ENCODE measurements at places on chromosomes 12 and 14. TPM values are rescaled to one million over a fixed set of nuclear protein-coding genes. Genes with fewer than 3 reads are reported as not detected.
A peak's percentile ranks its signal among the peaks of the same experiment; 100 is the strongest.

DNA sequence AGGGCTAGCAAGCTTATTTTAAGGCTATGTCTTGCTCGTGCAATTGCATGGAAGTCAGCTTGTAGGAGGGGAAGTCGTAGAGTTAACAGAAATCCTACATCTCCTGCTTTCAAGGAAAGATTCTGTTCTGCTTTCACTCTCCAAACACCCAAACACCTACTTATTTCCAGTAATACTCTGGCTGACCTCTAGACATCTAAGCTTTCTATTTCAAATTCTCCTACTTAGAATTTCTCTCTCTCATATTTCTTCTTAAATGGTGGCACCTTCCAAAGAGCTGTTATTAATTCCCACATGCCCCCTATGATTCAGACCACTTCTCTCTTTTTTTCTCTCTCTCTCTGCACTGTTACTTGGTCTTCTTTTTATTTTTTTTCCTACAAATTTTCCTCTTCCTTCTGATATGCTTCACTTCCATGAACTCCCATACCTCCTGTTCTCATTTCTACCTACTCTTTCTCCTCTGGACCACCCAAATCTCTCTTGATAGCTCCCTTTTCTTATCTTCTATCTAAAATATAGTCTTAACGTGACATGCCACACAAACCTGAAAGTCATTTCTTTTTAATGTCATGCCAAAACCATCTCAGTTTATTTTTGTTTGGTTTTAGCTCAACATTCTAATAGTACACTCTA is 90.8 kb downstream of the RPS6KA5 start:
- H3K27ac ChIP-seq: peak overlapping the region; percentile 39
- H3K36me3 ChIP-seq: no peaks in the 10 kb centered on the region
- peaks cover 9% of the 10 kb centered on the region for H3K4me1 ChIP-seq
- no peak overlapping the region for H3K4me3 ChIP-seq
- no peaks in the 10 kb centered on the region for H3K27me3 ChIP-seq

EFS gene
- polyA plus RNA-seq: 1.4 TPM

GRCh38 chr14:94282991-94283723 is 9.9 kb downstream of the SERPINA10 start:
- H3K4me1 ChIP-seq: no peaks in the 10 kb centered on the region
- no peak overlapping the region for H3K4me3 ChIP-seq

DNA sequence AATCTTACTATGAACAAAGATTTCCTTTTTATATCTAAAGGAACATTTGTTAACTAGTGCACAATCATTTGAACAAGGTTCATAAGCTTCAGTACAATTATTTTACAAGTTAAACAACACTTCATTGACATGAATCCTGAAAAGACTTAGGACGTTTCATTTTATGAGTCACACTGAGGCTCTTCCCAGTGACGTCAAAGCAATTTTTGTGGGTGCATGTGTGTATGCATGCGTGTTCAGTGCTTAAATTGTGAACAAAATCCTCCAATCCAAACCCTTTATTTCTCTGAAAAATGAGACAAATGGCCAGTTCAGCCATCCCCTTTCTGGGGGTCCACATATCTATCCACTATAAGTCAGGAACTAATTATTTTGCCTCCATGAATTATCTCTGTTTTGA is 2.9 kb downstream of the LMNTD1 start:
- no peak overlapping the region for H3K4me3 ChIP-seq
- no peak overlapping the region for H3K27ac ChIP-seq
- DNase-seq: no peak
- no peaks in the 10 kb centered on the region for H3K36me3 ChIP-seq
- H3K4me1 ChIP-seq: no peaks in the 10 kb centered on the region
- no peaks in the 10 kb centered on the region for H3K27me3 ChIP-seq

- DNase-seq: no peak
- H3K4me3 ChIP-seq: no peak overlapping the region
- H3K4me1 ChIP-seq: peaks cover 11% of the 10 kb centered on the region
- H3K36me3 ChIP-seq: no peaks in the 10 kb centered on the region
Observed at GRCh38 chr12:116594325-116595038, 35.3 kb downstream of the MAP1LC3B2 start.

DNA sequence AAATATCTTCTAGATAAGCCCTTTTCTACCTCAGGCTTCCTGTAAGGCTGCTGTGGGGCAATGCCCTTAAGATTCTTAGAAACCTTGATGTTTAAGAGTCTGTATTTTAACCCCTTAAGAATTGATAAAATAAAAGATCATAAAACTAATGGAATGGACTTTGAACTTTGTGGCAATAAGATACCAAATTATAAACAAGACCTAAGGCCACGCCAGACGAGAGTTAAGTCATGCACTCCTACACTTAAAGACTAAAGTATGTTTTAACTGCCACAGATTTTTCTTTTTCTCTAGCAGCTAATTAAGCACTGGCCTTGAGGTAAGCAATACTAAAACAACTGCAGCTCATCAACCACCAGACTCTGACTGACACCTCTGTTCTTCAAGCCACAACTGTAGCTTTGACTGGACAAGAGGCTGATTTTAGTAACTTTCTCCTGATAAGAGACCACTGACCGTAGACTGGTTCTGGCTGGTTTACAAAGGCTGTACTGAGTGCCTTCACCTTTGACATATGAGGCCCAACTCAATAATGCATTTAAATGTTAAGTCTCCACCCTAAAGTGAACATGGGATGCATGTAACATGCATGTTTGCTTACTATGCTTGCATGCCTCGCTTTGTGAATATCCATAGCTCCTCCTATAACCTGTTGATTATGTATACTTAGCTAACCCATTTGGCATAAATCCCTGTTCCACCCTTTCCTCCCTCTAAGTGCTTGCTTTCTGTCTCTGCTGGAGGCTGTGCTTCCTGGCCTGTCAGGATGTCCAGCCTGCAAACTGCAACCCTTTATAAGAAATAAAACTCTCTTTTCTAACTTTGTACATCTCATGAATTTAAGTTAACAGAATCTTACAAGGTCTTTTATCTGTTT is 71.9 kb downstream of the KLHL28 start:
- H3K27me3 ChIP-seq: no peaks in the 10 kb centered on the region
- no peaks in the 10 kb centered on the region for H3K4me1 ChIP-seq
- H3K36me3 ChIP-seq: no peaks in the 10 kb centered on the region
- no peak overlapping the region for H3K27ac ChIP-seq
- no peak overlapping the region for H3K4me3 ChIP-seq

- H3K4me1 ChIP-seq: peaks cover 2% of the 10 kb centered on the region
- no peak overlapping the region for H3K27ac ChIP-seq
- no peak for DNase-seq
- H3K36me3 ChIP-seq: no peaks in the 10 kb centered on the region
- H3K4me3 ChIP-seq: no peak overlapping the region
Observed at GRCh38 chr14:66069830-66070541, 416.2 kb upstream of the CCDC196 start.

GRCh38 chr12:116996621-116997020 is 85.9 kb downstream of the FBXW8 start:
- H3K36me3 ChIP-seq: no peaks in the 10 kb centered on the region
- no peak overlapping the region for H3K4me3 ChIP-seq
- no peak overlapping the region for H3K27ac ChIP-seq
- H3K27me3 ChIP-seq: no peaks in the 10 kb centered on the region

DNA sequence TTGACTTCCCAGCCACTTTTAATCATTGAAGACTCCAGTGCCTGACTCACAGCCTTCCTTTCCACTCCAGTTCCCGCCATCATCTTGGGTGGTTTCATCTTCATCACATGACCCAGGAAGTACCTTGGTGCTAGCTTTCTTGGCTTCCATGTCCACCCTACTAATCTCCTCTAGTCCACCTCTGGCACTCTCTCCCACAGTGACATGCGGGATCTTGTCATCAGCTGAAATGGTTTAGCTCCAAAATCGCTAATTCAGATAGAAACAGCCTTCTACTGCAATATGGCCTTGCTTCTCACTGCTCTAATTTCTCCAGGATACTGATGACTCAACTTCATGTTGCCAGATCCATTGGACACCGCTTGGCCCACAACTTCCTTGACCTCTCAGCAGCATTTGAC is 24.5 kb downstream of the WDR20 start:
- no peak overlapping the region for H3K4me3 ChIP-seq
- H3K36me3 ChIP-seq: peaks cover 7% of the 10 kb centered on the region
- H3K27me3 ChIP-seq: no peaks in the 10 kb centered on the region
- no peak overlapping the region for H3K27ac ChIP-seq
- no peak for DNase-seq

NID2 gene
- polyA plus RNA-seq: 4.5 TPM

GRCh38 chr12:96219700-96220206 is 25.6 kb downstream of the ELK3 start:
- peak; percentile 97 for DNase-seq
- no peaks in the 10 kb centered on the region for H3K27me3 ChIP-seq
- peaks cover 72% of the 10 kb centered on the region for H3K4me1 ChIP-seq
- peaks cover 39% of the 10 kb centered on the region for H3K36me3 ChIP-seq

GRCh38 chr14:60196291-60196690 is 31.1 kb upstream of the DHRS7 start:
- H3K36me3 ChIP-seq: no peaks in the 10 kb centered on the region
- no peaks in the 10 kb centered on the region for H3K4me1 ChIP-seq
- H3K4me3 ChIP-seq: no peak overlapping the region

DNA sequence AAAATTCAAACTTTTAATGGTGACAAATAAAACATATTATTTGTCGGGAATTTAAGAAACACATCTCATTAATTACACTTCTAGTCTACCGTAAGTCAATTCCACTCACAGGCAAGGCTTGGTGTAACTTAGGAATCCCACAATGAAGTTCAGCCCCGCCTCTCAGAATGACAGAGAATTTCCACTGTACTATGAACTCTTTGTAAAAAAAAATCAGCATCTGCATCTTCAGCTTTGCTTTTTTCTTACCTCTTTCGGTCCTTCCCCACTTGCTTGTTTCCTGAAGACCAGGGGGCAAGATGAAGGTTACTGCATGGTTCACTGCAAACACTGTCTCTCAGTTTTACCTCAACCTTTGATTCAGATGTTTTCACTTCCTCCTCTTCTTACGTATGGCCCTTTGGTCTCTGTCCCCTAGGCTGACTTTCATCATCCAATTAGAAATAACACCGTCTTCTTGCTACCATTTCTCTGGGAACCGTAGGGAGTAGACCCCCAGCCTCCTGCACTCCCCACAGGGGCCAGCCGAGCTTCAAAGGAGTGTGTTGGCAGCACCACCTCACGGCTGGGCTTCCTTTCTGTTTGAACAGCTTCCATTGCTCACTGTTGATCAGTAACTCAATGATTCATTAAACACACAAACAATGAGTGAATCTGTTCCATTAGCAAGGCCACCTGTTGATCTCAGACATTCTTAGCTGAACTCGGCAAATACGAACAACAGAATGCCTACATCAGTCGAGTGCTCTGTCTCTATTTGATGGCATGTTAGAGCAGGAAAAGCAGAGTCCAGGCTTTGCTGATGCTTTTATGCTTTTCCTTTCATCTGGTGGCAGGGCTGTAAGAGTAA is 343.0 kb downstream of the BMP4 start:
- no peak overlapping the region for H3K27ac ChIP-seq
- no peaks in the 10 kb centered on the region for H3K36me3 ChIP-seq
- DNase-seq: no peak
- no peak overlapping the region for H3K4me3 ChIP-seq
- H3K4me1 ChIP-seq: peaks cover 3% of the 10 kb centered on the region
- no peaks in the 10 kb centered on the region for H3K27me3 ChIP-seq

GRCh38 chr14:96920023-96920422 is 122.8 kb downstream of the VRK1 start:
- DNase-seq: no peak
- H3K36me3 ChIP-seq: no peaks in the 10 kb centered on the region
- H3K27ac ChIP-seq: no peak overlapping the region
- H3K27me3 ChIP-seq: no peaks in the 10 kb centered on the region
- H3K4me3 ChIP-seq: no peak overlapping the region
- H3K4me1 ChIP-seq: no peaks in the 10 kb centered on the region

GRCh38 chr12:78060186-78060585 is 229.5 kb downstream of the NAV3 start:
- no peak overlapping the region for H3K4me3 ChIP-seq
- peaks cover 3% of the 10 kb centered on the region for H3K36me3 ChIP-seq
- no peaks in the 10 kb centered on the region for H3K27me3 ChIP-seq
- H3K4me1 ChIP-seq: peaks cover 3% of the 10 kb centered on the region

- H3K27ac ChIP-seq: no peak overlapping the region
- no peaks in the 10 kb centered on the region for H3K27me3 ChIP-seq
- H3K36me3 ChIP-seq: no peaks in the 10 kb centered on the region
Observed at GRCh38 chr12:6262623-6263022, 47.9 kb upstream of the PLEKHG6 start.

- no peak for DNase-seq
- no peaks in the 10 kb centered on the region for H3K27me3 ChIP-seq
- no peak overlapping the region for H3K27ac ChIP-seq
- no peaks in the 10 kb centered on the region for H3K36me3 ChIP-seq
Observed at GRCh38 chr12:121364683-121365121, 12.5 kb upstream of the ANAPC5 start.

- no peak overlapping the region for H3K27ac ChIP-seq
- H3K36me3 ChIP-seq: no peaks in the 10 kb centered on the region
- no peak for DNase-seq
- no peaks in the 10 kb centered on the region for H3K27me3 ChIP-seq
Observed at GRCh38 chr12:42373669-42374068, 47.7 kb downstream of the PPHLN1 start.

DNA sequence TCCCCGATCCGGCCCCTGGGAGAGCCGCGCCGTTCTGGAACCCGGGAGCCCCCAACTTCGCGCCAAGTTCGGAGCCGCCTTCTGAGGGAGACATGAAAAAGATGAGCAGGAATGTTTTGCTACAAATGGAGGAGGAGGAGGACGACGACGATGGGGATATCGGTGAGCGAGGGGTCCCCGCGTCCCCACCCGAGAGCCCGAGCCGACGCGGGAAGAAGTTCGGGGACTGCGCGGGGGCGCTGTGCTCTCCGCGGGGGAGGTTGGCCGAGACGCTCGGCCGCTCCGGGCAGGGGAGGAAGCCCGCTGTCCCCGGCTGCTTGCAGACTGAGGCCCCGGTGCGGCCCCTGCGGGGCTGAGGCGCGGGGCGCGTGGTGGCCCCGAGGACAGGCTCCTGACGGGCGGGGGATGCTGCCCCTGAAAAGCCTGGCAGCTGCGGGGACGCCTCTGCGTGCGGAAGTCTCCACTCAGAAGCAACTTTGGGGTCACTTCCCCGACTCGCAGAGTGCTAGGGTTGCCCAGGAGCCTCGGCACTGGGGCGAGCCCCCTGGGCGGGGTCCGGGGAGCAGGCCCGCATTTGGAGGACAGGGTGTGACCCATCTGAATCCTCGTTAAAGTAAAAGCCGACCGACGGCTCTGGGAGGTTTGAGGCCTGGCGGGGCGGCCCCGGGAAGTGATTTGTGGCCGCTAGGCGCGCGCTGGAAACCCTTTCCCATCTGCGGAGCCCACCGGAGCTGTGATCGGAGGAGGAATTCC is 511 bp downstream of the ANO6 start:
- H3K27ac ChIP-seq: peak overlapping the region; percentile 87
- no peak for DNase-seq
- H3K27me3 ChIP-seq: no peaks in the 10 kb centered on the region
- H3K36me3 ChIP-seq: no peaks in the 10 kb centered on the region
